Fibroblast of skin of abdomen (primary cell): ENCODE measurements at places on chromosomes 3 and 15.

DNA sequence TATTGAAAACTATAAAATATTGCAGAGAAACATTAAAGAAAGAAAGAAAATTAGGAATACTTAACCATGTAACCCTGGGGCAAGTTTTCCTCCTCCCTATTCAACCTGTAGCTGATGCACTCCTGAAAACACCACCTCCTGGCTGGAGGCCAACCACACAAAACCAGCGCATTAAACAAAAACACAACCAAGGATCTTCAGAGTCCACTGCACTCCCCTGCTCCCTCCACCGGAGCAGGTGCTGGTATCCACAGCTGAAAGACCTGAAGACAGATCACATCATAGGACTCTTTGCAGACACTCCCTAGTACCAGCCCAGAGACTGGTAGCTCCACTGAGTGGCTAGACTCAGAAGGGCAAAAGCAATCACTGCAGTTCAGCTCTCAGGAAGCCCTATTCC is 13.6 kb upstream of the ADAMTS17 start:
- DNase-seq = no peak

DNA sequence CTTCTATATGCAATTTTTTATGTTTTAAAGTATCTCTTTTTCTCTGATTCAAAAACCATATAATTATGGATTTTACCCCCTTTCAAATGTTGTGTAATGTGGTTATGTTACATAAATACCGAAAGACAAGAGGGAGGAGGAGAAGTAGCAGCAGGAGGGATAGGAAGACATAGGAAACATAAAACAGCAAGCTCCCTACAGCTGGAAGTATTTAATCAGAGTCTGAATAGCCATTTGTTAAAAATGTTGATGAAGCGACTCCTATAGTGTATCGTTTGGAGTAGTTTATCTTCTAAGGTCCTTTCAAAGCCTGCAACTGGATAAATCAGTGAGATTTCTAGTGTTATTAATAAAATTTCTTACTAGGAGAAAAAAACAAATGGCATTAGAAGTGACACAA is 598.1 kb upstream of the GOLIM4 start:
- DNase-seq = no peak

- DNase-seq = no peak
Measured at GRCh38 chr3:13132281-13132680, 59.1 kb upstream of the IQSEC1 start.

DNA sequence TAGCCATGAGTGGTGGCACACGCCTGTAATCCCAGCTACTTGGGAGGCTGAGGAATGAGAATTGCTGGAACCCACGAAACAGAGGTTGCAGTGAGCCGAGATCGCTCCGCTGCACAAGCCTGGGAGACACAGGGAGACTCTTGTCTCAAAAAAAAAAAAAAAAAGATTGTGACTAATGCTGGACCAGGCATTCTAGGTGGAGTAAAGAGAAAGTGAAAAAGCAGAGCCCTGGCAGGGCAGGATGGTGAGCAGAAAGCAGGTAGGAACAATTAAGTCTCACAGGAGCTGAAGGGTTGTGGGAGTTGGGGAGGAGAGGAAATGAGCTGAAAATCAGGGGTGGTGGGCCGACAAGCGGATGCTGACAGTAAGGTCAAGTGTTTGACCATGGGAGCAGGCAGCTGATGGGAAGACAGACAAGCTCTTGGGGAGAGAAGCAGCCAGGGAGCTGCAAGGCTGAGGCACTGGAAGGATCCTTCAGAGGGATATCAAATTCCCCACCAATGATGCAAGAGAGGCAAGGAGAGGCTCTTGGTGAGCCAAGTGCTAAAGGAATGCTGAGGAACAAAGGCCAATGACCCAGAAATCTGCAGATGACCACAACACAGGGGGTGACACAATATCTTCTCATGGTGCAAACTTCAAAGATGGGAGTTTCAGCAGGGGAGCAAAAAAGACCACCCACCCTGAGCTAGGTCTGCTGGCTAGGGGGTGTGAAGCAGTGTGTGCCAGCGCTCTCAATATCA is 251.1 kb downstream of the ULK4 start:
- DNase-seq = peak; percentile 83

- DNase-seq = peak; percentile 86
Measured at GRCh38 chr15:74208901-74209559, 6.4 kb upstream of the STRA6 start.

DNA sequence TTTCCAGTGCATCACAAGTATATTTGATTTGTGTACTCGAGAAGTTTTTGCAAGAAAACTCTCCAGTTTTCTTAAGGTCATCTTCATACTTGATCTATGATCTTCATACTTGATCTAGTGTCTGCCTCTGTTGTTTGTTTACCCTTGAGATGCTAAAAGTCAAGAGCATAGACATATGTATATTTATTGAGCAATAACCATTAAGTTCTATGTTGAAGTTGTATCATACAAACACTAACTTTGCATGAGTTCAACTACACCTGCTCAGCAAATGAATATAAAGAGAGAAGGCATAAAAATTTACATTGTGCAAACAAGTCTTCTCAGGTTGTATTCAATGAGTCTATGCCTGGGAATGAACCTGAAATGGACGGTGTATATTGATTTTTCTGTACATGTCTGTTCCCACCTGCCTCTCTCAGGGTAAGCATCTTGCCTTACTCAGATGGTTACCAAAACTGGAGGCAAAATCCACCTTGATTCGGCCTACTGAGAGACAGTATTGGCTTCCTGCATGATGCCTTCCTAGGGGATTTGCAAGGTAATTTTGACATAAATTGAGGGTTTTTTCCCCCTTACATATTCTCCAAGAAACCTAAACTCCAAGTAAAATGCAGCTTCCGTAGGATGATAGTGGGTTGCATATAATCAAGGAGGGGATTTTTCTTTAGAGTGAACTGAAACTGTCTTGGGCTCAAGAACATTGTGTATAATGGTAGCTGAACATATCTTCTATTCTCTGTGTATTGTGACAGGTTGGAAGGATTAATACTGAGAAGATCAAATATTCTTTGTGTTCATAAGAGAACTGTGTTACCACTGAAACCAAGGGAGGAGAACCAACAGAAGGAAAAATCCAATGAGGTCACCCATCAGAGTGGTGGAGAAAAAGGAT is 110.4 kb downstream of the FILIP1L start:
- no peak for DNase-seq

- DNase-seq = no peak
Measured at GRCh38 chr3:27319304-27319703, 49.9 kb downstream of the NEK10 start.

- DNase-seq = no peak
Measured at GRCh38 chr3:123920383-123920782, 36.3 kb upstream of the MYLK start.

- no peak for DNase-seq
Measured at GRCh38 chr3:38232701-38233100, 32.9 kb upstream of the SLC22A13 start.

GRCh38 chr15:45913451-45913850 is 278.6 kb downstream of the SQOR start:
- no peak for DNase-seq

- peak; percentile 43 for DNase-seq
Measured at GRCh38 chr3:125214738-125215137, 2.2 kb upstream of the SLC12A8 start.

DNA sequence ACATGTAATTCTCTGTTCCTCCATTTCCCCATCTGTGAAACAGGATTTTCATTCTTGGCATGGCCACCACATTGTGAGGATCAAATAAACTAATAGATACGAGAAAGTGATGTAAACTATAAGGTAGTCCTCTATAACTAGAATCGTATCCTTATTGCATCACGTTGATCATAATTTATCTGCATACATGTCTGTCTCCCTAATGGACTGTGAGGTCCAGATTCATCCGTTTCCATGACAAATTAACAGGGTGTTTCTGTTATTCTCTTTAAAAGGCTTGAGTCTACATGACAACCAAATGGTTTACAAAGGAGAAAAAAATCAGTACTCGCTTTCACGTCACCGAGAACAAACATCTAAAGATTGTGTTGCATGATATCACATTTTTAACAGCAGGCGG is 53.0 kb downstream of the SST start:
- no peak for DNase-seq

DNA sequence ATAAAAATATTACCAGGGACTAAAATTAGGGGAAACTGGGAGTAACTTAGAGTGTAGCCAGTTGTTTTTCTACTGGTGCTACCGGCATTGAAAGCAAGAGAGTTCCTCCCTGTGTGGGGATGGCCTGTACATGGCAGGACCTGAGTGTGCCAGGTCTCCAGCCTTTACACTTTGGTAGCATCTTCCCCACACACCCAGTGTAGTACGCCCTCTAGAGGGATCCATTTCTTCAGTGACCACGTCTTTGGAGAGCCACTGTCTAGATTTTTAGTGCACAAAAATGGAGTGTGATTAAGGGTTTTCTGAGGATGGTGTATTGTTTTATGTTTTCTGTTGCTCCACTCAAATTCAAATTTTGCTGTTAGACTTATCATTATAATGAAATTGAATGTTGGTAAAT is 507.0 kb upstream of the TPRG1 start:
- DNase-seq = no peak

GRCh38 chr3:14288833-14289451 is 110.3 kb downstream of the LSM3 start:
- no peak for DNase-seq

DNA sequence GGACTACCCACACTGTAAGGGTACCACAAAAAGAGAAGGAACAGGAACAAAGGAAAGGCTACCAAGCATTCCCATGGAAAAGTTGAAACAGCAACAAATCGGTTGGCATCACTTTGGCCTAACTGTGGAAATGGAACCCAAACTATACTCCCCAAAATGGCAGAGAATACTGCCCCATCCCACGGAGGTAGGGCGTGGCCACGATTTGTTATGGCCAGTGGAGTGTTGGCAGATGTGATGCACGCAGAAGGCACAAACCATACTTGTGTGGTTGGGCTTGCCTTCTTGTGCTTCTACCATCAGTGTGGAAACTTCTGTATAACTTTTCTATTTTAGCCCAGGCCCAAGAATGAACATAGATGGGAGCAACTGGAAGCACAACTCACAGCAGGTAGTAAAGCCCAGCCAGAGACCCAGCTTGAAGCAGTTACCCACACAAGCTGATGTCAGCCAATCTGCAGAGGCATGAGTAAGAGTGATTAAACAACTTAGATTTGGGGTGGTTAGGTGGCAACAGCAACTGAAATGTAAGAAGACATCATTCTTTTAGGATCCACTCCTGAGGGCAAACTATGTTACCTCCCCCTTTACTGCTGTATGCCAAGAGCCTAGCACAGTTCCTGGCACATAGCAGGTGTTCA is 64.1 kb downstream of the BTD start:
- DNase-seq = no peak

GRCh38 chr3:128933922-128934253 is 54.5 kb downstream of the ACAD9 start:
- DNase-seq = no peak

GRCh38 chr3:169402672-169403360 is 260.7 kb downstream of the MECOM start:
- no peak for DNase-seq

- no peak for DNase-seq
Measured at GRCh38 chr3:2898591-2899353, 211.4 kb downstream of the IL5RA start.

DNA sequence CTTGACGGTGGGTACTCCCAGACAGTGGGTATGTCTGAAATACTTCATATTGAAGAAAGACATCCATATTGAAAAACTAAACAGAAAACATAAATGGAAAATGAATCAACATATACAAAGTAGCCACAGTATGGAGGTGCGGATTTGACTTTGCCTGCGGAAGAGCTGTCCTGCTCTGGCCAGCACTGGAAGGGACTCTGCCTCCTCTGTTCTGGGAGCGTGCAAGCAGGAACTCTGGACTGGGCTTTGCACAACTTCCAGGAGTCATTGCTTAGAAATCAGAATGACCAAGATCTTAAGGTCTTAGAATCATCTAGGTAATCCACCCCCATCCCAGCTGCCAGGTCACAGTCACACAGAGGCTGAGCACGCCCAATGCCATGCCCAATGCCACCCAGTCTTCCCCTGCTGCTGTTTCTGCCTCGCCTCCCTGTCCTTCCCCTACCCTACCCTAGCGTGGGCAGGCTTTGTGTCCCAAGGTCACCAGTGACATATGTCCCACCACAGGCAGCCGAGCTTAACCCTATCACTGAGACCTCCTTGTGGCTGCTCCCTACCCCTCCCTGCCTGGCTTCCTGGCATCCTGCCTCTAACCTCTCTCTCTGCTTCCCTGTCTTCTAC is 36.3 kb downstream of the CDC25A start:
- no peak for DNase-seq
